RPMI7951 (cell line): ENCODE measurements at places on chromosomes 3 and 15. TPM values are rescaled to one million over a fixed set of nuclear protein-coding genes. Genes with fewer than 3 reads are reported as not detected.

GRCh38 chr3:100455841-100456550 is 36.4 kb upstream of the TMEM45A start:
- no peak for DNase-seq

GRCh38 chr15:100767001-100767825 is 112.4 kb upstream of the ALDH1A3 start:
- no peak for DNase-seq

GRCh38 chr3:145692751-145693150 is 468.2 kb downstream of the PLOD2 start:
- DNase-seq: no peak

- DNase-seq: no peak
Measured at GRCh38 chr3:114110439-114110838, 53.9 kb downstream of the QTRT2 start.

The GOLGA6L10 gene
- 0.10 and 0.24 TPM in 2 replicates for total RNA-seq

GRCh38 chr3:29759411-29760225 is 478.7 kb downstream of the RBMS3 start:
- peak; percentile 66 for DNase-seq
